ENCODE measurements at places on chromosomes 3 and 15.
A peak's percentile ranks its signal among the peaks of the same experiment; 100 is the strongest.

GRCh38 chr15:86915811-86916331, 836.2 kb downstream of the AGBL1 start:
- DNase-seq = no peak

- peak; percentile 13 for DNase-seq
These were observed 237.1 kb downstream of the RYR3 start for GRCh38 chr15:33547876-33548275.

DNA sequence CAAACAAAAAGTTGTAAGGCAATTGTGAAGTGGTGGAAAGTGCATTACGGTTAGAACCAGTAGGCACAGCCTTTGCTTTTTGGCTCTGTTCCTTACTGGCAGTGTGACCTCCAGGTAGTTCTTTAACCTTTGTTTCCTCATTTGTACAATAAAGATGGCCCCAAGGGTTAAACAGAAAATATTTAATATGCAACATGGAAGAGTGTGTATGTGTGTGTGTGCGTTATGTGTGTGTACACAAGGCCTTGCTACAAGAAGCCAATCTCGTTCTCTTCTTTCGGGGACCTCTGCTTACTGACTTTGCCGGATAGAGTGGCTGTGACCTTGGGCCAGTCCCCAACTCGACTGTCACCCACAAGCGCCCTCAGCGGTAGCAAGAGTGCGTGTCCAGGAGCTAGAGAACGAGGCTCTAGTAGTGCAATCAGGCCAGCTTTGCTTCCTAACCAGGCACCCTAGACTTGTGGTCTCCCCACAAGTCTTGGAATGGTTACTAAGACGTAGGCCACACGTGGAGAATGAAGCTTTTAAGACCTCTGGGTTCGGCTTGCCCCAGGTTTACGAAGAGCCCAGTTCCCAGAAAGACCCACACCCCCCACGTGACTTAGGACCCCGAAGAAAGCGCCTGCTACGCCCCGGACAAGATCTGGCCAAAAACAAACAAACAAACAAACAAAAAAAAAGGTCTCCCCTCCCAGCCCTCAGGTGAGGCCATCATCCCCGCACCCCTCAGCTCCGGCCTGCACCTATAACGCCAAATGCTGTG, 593 bp downstream of the CIAO2A start:
- DNase-seq = peak; percentile 48

DNA sequence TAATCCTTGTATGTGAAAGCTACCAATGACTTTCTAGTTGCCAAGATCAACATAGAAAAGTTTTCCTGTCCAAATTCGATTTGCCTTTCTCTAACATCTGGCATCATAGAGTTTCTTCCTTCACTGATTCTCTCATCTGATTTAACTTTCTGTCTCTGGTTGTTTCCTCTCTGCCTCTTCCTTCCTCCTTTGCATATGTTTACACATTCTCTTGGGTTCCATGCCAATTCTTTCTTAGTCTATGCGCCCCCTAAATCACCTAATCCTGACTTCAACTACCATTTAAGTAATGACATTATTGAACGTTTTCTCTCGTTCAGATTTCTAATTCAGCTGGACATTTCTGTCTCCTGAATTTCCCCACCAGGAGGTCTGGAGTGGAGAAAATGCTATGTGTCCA, 561.9 kb upstream of the TGFBR2 start:
- DNase-seq = no peak

- DNase-seq = no peak
These were observed 17.9 kb upstream of the NR2C2 start for GRCh38 chr3:14929310-14930074.

GRCh38 chr3:167354751-167355150, 25.3 kb downstream of the ZBBX start:
- DNase-seq = no peak

DNA sequence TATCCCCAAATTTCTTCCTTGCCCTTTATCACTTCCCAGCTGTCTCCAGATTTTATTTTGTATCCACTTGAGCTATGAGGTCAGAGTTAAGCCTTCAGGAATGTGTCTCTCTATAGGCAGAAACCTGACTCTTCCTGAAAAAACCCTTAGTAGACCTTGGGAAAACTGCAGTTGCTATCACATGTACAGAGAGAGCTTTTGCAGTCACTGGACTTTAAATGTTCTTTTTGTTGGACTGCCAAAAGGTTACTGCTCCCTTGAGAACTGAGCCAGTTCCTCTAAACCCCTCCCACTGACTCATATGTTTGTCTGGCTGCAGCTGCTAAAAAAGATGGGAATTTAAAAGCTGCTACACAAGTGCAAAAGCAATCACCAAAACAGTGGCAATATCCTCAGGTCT, 169.1 kb upstream of the CCDC54 start:
- no peak for DNase-seq

GRCh38 chr3:184471439-184471838, 90.1 kb upstream of the EPHB3 start:
- DNase-seq = no peak

- DNase-seq = no peak
These were observed 123.1 kb upstream of the BHLHE40 start for GRCh38 chr3:4856136-4856535.

DNA sequence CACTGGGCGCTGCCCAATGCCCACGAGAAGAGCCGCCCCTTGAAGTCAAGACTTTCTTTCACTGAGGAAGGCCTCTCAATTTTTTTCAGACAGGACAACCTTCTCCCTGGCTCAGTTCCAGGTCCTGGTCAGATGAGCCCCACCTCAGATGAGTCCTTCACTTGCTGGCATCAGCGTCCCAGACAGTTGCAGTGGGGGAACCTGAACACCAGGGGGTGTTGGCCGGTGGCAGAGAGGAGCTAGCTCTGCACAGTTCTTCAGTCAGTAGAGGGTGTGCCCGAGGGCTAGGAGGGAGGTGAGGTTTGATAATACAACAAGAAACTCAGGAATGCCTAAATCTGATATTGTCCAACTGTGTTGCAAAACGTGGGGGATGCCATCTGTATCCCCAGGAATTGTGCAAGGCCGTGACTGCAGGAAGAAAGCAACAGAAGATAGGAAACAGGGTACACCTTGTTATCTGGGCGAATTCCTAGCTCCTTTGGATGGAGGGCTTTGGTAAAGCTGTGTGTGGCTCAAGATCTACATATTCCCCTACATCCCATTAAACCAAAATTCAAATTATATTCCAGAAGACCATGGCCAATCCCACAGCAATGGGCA, 34.3 kb downstream of the CCR3 start:
- peak; percentile 78 for DNase-seq

GRCh38 chr15:95134431-95135110, 903.2 kb downstream of the MCTP2 start:
- no peak for DNase-seq

DNA sequence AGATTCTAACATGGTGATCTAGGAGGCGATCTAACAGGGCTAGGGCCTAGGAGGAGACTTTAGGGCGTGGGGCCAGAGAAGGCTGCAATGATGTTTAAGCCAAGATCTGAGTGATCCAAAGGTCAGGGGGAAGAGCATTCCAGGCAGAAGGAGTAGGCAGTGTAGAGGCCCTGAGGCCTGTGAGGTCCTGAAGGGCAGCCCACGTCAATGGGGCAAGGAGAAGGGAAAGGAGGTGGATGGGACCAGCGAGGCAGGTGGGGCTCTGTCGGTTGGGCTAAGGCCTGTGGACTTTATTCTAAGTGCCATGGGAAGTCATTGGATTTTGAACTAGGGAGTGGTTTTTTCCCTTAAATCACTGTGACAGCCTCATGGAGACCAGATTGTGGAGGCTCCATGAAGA, 10.2 kb upstream of the DNAH1 start:
- no peak for DNase-seq

- no peak for DNase-seq
These were observed 15.9 kb upstream of the FOXP1 start for GRCh38 chr3:71599416-71599815.

DNA sequence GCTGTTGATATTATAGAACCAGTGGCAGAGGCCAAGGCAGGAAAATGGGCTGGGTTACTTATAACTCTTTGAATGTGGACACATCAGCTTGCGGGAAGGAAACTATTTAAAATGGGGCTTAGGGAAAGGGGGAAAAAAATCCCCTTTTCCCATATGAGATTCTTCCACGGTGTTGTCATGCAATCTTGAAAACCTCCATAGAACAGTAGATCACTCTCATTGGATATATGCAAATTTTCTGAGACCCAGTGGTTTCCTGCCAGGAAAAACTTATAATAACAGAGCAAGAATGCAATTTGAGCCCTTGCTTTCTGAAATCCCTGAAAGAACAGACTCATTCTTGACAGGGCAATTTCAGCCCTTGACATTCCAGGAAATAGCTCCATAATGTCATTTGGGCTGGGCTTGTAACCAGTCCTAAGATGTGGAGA, 31.1 kb downstream of the TMEM212 start:
- no peak for DNase-seq

DNA sequence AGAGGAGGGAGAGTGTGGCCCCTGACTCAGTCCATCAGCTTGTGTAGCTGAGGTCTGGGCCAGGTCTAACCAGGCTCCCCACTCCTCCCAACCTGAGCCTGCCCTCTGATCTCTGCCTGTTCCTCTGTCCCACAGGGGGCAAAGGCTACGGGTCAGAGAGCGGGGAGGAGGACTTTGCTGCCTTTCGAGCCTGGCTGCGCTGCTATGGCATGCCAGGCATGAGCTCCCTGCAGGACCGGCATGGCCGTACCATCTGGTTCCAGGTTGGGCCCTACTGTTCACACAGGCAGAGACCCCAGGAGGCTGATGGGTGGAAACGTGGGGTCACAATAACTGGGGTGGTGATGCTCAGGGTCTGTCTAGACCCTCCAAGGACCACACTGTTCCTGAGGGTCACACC, 6.8 kb downstream of the NEIL1 start:
- DNase-seq = no peak
